ENCODE measurements at places on chromosomes 11 and 22.
A peak's percentile ranks its signal among the peaks of the same experiment; 100 is the strongest.

GRCh38 chr22:48088251-48088650 lies 1325.8 kb downstream of the TBC1D22A start:
- no peak for DNase-seq

GRCh38 chr11:128069665-128070064 lies 517.7 kb downstream of the ETS1 start:
- DNase-seq = no peak

DNA sequence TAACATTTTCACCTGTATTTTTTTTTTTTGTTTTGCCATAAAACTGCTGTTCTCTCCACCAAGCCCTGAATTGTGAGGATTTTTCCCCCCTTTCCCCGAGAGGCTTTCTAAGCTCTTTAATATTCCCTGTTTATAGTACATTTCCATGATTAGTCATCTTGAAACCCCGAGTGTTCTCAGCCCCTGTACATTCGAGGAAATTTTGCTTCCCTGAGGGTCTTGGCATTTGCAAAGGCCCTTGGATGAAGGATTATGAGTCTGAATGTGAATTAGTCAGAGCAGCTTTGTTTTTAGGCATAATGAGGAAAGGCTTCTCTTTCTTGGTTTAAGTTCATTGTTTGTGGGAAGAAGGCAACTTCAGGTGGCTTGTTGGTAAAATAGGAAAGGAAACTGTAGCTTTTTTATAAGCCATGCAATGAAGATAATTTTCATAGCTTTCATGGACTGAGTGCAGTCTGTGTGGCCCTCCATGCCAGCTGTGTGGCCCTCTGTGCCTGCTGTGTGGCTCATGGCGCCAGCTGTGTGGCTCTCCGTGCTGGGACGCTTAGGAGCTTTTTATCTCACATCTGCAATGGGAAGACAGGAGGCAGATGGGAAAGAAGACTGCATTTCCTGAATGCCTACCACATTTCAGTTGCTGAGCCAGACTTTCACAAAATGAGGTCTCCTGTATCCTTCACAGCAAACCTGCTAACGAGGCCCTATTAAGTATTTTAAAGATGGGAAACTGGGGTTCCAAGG lies 129.0 kb downstream of the TEAD1 start:
- no peak for DNase-seq

- no peak for DNase-seq
Measured at GRCh38 chr22:39215426-39216142, 29.2 kb downstream of the PDGFB start.

- no peak for DNase-seq
Measured at GRCh38 chr11:70825893-70826540, 426.4 kb downstream of the SHANK2 start.

- peak; percentile 19 for DNase-seq
Measured at GRCh38 chr11:78666675-78667160, 92.1 kb upstream of the NARS2 start.

Data from umbilical cord (tissue), 2 donors.